Hematopoietic multipotent progenitor cell treated with erythropoietin and hydrocortisone succinate and interleukin-3 and kit ligand, for 4 days (in vitro differentiated cells): ENCODE measurements at places on chromosomes 1 and 21.
A peak's percentile ranks its signal among the peaks of the same experiment; 100 is the strongest.

DNA sequence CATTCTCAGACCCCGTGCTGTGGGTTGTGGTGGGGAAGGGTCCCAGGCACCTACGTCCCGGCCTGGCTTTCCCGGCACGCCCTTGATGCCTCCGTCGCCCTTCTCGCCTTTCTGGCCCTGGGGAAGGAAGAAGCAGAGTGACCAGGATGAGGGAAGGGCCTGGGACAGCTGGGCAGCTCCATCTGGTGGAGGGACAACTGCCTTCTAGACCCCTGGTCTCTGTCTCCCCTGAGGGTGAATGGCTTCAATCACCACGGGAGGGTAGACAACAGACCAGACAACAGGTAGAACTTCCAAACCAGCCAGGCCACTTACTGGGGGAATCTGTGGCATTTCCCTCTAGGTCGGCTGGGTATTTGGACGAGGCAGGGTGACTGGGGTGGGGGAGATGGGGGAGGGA is 11.9 kb downstream of the COL16A1 start:
- no peak for DNase-seq

- DNase-seq, result peak; percentile 70
Measured at GRCh38 chr1:29706936-29707335, 470.6 kb downstream of the PTPRU start.

- DNase-seq, result no peak
Measured at GRCh38 chr21:45329261-45330074, 41.8 kb upstream of the POFUT2 start.

DNA sequence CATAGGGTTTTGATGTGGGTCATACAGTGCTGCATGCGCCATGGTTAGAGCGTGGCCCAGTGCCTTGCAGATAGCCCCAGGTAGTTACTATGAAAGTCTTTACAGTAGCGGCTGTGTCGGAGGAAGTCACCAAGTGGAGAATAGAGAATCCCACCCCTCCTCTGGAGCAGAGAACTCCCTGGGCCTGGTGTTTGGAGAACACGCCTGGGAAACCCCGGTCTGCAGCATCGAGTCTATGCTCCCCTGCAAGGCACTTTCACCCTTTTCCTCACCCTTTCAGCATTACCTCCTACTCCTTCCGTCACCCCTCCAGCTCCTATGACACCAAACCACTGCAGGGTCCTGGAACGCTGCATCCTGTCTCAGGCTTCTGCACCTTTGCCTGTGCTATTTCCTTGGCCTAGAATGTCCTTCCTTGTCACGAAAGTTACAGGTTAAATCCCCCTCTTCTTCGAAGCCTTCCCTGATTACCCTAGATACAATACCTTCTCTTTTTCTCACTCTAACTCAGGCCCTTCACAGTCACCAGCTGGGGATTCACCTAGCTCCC is 2.7 kb upstream of the SLC1A7 start:
- no peak for DNase-seq

DNA sequence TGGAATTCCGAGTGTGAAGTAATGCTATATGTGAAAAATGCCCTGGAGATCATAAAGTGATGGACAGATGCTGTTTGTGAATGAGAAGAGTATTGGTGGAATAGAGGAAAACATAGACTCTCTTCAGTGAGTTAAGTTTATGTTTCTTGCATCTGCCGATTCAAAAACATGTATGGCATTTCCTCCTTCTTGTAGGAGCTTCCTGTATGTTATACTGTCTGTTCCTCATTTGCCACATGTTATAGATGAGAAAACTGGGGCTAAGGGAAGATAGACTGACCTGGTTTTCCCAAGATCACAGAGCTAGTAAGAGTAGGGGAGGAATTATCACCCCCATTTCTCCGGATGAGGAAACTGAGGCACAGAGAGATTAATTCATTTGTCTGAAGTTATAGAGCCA is 41.1 kb upstream of the IL20 start:
- peak; percentile 37 for DNase-seq

DNA sequence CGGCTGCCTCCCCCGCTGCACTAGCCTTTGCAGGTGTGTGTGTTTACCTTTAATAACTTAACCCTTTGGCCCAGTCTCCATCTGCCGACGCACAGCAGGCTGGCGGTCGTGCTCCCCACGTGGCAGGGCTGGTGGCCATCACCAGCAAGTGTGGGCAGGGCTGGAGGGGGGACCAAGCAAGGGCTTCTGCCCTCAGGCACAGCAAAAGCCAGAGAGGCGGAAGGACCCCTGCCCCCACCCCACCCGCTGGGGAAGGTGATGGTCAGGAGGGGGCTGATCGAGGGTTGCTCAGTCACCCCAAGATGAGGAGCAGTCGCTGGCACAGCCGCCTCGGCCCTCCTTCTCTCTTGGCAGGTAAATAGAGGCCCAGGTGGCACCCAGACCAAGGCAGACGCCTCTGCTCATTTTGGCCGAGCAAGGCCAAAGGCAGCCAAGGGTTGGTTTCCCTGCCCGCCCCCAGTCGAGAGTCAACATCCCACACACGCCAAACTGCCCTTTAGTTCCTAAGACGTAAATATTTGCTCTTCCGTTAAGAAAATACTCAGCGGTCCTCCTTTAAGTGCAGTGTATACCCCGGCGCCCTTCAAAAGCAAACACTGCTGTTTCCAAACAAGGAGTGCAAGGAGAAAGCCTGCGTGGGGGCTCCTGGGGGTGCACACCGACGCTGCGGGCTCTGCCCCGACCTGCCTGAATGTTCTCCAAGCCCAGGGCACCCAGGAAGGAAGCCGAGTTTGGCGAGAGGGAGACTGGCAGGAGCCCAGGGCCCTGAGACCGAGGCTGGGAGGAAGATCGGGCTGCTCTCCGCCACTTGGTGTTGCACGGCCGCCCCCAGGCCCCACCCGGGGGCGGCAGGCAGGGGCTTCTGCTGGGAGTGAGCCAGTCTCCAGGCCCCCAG is 82.7 kb downstream of the SIK1 start:
- no peak for DNase-seq

DNA sequence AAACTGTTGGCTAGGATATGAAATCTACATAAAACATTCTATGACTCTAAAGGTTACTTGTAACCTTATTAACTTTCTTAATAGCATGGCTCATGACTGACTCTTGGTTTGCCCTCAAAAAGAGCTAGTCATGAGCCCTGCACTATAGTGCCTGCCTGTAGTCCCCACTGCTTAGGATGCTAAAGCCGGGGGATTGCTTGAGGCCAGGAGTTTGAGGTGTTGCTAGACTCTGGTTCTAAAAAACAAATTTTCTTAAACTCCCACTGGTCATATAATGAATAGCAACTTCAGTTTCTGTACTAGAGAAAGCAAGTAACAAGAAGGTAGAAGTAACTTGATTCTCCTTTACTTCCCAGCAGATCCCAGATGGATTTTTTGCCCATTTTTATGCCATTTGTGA is 15.8 kb upstream of the NEXN start:
- no peak for DNase-seq

GRCh38 chr21:44253832-44254710 is 7.6 kb downstream of the DNMT3L start:
- DNase-seq, result no peak

- no peak for DNase-seq
Measured at GRCh38 chr1:17143760-17144159, 24.5 kb upstream of the PADI2 start.

GRCh38 chr1:8722366-8722765 is 95.1 kb downstream of the RERE start:
- peak; percentile 43 for DNase-seq

GRCh38 chr1:18447509-18448220 is 33.1 kb upstream of the KLHDC7A start:
- DNase-seq, result no peak

DNA sequence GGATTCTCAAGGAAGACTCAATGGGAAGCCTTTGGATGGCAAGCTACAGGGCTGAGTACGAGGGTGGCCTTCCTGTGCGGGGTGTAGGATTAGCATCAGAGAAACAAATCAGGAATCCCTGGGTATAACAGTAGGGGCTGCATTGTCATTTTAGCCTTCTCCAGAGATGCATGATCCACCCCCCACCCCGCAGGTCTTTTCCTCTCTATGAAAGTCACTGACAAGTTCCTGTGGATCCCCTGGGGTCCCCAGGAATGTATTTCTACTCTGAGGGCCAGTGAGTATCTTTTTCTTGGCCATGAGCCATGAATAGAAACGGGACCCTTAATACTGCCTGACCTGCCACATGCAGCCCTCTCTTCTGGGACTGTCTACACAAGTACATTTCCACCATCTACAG is 473.0 kb upstream of the VAMP3 start:
- no peak for DNase-seq

DNA sequence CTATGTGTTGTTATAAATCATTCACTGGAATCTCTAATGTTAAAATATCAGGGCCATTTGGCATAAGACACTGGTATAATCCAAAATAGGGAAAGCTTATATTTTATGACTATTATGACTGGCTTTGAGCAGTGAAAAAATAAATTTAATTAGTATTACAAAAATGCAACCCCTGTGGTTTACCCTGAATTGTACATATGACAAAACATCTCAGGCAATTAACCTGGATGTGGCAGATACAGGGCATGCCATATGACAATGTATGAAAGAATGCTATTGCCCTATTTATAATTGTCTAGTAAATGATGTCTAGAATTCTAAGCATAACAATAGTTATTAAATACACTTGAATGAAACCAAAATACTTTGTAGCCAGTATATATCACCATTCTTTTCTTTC is 532.5 kb upstream of the ADGRL4 start:
- DNase-seq, result no peak

- no peak for DNase-seq
Measured at GRCh38 chr1:117783606-117784396, 145.6 kb downstream of the GDAP2 start.

DNA sequence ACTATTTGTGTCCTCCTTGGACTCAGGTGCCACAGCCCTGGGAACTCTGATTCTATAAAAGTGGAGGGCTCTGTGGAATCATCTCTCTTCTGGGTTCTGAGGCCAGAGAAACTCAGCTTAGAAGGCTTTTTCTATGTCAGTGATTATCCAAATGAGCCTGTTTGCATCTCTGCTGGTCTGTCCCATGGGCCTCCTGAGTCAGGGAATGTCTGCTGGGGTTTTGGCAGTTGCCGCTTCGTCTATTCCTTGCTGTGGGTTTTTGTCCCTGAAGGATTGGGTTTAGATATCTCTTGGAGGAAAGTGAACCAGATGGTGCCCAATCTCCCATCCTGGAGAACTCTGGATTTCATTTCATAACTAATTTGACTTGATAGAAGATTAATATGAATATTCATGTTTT is 297.6 kb downstream of the HHAT start:
- DNase-seq, result no peak

GRCh38 chr1:1106510-1107221 is 9.2 kb downstream of the C1orf159 start:
- DNase-seq, result no peak

- peak; percentile 79 for DNase-seq
Measured at GRCh38 chr21:25925936-25926335, 191.2 kb downstream of the GABPA start.

GRCh38 chr1:164651351-164651951 is 92.5 kb downstream of the PBX1 start:
- peak; percentile 64 for DNase-seq

GRCh38 chr1:204262506-204263253 is 48.9 kb upstream of the GOLT1A start:
- no peak for DNase-seq

DNA sequence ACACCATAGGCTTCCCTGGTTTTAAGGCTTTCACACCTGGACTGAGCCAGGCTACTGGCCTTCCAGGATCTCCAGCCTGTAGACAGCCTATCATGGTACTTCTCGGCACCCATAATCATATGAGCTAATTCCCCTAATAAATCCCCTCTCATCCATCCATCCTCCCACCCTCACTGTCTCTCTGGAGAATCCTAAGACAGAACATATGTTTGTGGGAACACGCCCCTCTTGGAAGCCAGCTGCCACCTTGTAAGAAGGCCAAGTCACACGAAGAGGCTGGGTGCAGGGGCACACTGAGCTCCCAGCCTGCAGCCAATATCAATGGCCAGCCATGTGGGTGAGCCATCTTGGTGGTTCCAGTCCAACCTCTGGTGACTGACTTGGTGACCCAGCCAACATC is 7.4 kb downstream of the CLCC1 start:
- no peak for DNase-seq

GRCh38 chr1:114078116-114078515 is 75.6 kb downstream of the SYT6 start:
- DNase-seq, result peak; percentile 81

- DNase-seq, result no peak
Measured at GRCh38 chr21:42654913-42655795, 1.7 kb downstream of the PDE9A start.

DNA sequence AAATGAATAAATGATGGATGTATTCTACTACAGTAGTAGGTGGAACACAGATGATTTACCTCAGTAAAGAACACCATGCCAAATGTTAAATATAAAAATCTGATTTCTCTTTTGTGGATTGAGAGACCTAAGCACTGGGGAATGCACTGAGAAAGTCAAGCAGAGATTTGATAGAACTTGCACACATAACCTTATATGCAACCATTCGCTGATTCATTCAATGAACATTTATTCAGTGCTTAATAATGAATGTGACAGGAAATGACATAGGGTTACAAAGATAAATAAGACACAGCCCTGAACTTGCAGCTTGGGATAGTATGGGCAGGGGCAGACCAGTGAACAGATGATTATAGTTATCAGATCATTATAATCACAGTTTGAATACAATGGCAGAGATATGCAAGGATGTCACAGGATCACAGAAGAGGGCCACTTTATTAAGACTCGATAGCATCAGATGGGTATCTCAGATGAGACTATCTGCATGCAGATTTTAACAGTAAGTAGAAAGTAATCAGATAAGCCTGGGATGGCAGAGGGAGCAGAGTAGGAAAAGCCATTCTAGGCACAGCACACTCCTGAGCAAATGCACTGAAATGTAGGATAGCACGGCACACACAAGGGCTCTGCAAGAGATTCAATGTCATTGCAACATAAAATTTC is 169.4 kb downstream of the ASTN1 start:
- DNase-seq, result no peak

- DNase-seq, result no peak
Measured at GRCh38 chr1:225651376-225651871, 1.5 kb downstream of the ENAH start.

DNA sequence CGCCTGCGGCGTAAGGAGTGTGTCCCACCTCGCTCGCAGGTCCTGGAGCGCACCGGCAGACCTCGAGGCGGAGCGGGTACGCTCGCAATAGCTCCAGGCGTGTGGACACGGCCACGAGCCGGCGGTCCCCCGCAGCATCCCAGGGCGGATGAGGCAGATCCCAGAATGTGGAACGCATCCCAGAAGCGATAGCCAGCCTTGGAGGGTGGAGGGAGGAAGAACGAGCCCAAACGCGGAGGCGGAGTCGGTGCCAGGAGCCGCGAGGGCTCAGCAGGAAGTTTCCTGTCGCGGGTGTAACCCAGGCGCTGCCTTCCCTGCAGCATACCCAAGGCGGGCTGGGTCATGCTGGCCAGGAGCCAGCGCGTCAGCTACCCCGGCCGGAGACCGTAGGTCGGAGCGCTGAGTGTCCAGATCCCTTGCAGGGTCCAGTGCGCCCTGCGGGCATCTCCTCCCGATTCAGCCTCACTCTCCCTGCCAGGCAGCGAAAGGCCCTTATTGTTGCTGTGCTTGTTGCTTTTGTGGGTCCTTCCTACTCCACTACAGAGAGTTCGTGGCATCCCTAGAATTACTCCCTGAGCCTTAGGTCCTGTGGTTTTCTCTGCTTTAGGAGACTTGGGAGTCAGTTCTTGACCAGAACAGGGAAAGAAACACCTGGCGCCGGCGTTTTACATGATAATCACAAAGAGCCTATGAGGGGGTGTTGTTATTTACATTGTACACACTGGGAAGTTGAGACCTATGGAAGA is 27.7 kb downstream of the STYXL2 start:
- DNase-seq, result peak; percentile 50
